Renal cortex interstitium (tissue), 15 donors: ENCODE measurements at places on chromosomes 6 and 20. TPM values are rescaled to one million over a fixed set of nuclear protein-coding genes. Genes with fewer than 3 reads are reported as not detected.

GRCh38 chr6:168130168-168130696 is 51.2 kb upstream of the FRMD1 start:
- no peak for DNase-seq

LCA5 gene
- 11.0 TPM for polyA plus RNA-seq

ADTRP gene
- polyA plus RNA-seq = 1.1 TPM

DNA sequence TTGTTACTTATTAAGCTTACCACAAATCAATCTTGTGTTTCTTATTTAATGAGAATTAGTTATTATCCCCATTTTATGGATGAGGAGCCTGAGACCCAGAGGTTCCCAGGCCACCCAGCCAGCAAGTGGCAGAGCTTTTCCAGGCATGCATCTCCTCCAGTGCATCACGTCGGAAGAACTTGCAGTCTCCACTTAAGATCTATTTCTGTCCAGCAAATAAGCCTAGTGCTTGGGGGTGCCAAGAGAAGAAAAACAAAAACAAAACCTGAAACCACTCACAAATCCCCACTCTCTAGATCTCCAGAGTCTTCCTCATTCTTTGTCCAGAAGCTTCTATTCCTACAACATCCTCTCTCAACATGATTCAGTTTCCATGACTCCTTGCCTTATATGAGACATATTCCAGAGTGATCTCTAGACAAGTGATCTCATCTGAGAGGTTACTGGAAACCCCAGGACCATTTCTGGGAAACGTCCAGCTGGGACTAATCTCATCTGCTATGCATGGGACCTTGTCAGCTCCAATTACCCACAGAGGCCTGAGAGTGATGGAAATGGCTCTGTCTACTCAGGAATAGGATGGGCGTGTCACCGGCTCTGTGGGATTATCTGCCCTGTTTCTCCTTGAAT is 4.1 kb downstream of the GUCA1B start:
- DNase-seq = peak; percentile 40

GRCh38 chr20:34200023-34200422 is 41.2 kb upstream of the ASIP start:
- DNase-seq = no peak

VGLL2 gene
- not detected for polyA plus RNA-seq

KCNG1 gene
- polyA plus RNA-seq = 7.9 TPM
